ENCODE measurements at places on chromosomes 12 and 14. TPM values are rescaled to one million over a fixed set of nuclear protein-coding genes. Genes with fewer than 3 reads are reported as not detected.

The RPGRIP1 gene
- under 0.01 TPM for total RNA-seq

The INHBC gene
- 0.14 TPM for total RNA-seq

The SSTR1 gene
- total RNA-seq = under 0.01 TPM

The ACSM4 gene
- not detected for total RNA-seq

The ITGA7 gene
- 0.64 TPM for total RNA-seq

The STAC3 gene
- total RNA-seq = 1.2 TPM

The LAG3 gene
- total RNA-seq = 0.67 TPM

The CCND2 gene
- total RNA-seq = 358 TPM

The ACOT6 gene
- total RNA-seq = not detected

The PRB3 gene
- not detected for total RNA-seq

The RNF212B gene
- not detected for total RNA-seq

The KCNK13 gene
- total RNA-seq = not detected

The KRT2 gene
- total RNA-seq = not detected

The OTOGL gene
- 0.17 TPM for total RNA-seq

The C14orf180 gene
- not detected for total RNA-seq

The PCED1B gene
- 10.3 TPM for total RNA-seq

The SDR9C7 gene
- not detected for total RNA-seq

The KLHL42 gene
- 40.3 TPM for total RNA-seq

The TAS2R50 gene
- 6.2 TPM for total RNA-seq

The CFAP73 gene
- total RNA-seq = not detected

The ATXN7L3B gene
- total RNA-seq = 22.2 TPM

The KLHL33 gene
- not detected for total RNA-seq

The DIO2 gene
- 1.5 TPM for total RNA-seq

The ASB2 gene
- total RNA-seq = not detected

The ACOT4 gene
- 2.5 TPM for total RNA-seq

The SLC10A1 gene
- not detected for total RNA-seq

The SIX6 gene
- total RNA-seq = not detected
